ENCODE measurements at places on chromosomes 2 and 18.

DNA sequence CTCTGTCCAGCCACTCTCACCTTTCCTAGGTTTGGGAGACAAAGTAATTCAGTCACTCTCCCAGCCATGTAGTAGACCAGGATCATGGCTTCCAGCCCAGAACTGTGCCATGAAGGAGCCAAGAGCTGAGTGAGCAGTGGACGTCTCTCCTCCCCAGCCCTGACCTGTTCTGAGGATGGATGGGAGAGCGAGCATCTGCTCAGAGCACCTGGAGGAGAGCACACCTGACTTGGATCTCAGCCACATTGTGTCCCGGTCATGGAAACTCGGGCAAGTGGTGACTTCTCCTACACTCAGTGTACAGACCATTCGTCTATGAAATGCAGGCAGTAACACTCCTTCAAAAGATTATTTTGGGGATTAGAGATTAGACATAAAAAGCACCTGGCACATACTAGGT is 299.7 kb downstream of the TNS1 start:
- ATAC-seq, result no peak

- ATAC-seq, result no peak
Observed at GRCh38 chr2:173349287-173349686, 5.4 kb upstream of the CDCA7 start.

GRCh38 chr2:145324748-145325147 is 804.8 kb upstream of the ZEB2 start:
- no peak for ATAC-seq

DNA sequence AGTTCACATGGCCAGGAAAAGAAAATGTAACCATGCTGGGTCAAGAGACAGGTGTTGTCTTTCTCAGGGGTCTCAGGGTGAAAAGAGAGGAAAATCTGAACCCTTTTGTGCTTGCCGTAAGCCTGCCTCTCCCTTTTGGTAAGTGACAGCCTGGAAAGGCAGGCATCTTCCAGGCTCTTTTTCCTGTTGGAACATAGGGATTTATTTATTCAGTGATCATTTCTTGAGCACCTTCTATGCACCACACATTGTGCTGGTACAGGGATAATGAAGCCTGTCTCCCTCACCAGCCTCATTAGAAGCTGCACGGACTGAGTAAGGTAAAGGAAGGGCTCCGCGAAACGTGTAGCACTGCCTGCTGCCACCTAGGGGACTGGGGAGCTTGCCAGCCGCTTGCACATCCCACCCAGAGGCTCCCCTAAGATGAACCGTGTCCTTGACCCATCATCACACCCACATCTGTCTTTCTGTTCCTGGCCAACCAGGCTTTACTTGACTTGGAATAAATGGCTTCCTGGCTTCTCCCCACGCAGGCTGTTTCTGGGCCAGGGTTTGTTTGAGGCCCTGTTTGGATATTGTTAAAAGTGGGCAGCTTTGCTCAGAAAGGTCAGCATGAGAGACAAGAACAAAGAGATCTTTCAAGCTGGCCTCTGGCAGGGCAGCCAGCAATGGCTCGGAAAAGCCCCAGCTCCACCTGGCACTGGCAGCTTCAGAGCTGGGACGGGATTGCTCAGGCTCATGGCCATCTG is 73.3 kb upstream of the MCFD2 start:
- peak; percentile 36 for ATAC-seq

DNA sequence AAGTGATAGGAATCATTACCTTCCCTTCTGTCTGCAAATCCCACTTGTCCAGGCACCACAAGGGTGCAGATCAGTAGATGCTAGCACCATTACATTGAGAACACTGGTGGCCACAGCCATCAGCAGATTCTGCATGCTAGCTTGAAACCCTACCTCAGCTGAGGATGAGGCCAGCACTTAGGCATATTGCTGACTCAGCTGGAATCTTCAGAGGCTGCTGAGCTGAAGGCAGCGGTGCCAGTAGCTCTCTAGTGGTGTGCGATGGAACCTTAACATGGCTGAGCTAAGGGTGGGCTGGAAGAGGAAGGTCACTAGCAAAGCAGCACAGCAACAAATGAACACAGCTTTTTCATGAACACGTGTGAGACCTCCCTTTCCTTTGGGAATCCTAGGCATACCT is 19.0 kb upstream of the CPO start:
- ATAC-seq, result peak; percentile 32

DNA sequence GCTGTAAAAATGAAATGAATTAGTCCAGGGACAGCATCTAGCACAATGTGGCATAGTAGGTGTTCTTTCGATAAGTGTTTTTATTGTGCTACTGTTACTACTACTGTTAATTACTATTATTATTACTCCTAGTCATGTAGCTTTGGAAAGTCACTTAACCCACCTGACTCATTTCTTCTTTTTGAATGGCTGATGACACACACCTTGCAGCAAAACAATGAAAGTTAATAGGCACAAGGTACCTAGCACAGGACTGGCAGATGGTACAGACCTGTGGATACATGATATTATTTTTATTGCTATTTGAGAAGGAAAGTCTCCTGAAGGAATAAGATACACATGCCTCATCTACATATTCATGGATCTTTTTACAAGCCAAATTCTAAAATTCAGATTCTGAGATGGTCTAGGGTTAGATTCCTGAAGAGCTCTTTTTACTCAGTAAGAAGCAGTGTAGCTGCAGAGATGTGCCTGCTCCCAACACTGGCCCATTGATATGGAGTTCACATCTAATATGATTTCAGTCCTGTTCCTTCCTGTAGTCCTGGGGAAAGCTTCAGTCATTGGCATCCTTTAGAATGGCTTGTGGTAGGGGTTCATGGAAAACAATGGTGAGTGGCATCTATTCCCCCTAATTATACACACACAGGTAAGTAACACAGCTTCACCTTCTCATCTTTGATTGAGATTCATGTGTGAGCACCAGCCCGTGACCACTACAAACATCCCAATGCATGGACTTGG is 7.9 kb upstream of the ERMN start:
- no peak for ATAC-seq

DNA sequence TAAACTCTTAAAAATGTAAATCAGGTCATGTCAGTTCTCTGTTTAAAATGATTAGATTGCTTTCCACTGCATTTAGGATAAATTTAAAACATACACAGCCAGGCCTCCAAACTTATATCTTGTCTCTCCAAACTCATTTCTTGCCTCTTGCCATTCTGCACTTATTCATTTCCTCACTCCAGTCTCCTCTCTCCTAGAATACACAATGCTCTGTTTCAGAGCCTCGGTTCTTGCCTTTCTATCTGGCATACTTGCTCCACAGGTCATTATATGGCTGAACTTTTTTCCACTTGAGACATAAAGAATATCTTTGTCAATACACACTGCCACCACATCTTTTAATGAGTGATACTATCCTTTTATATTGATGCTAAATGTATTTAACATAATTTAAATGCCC is 10.5 kb upstream of the UGP2 start:
- no peak for ATAC-seq

DNA sequence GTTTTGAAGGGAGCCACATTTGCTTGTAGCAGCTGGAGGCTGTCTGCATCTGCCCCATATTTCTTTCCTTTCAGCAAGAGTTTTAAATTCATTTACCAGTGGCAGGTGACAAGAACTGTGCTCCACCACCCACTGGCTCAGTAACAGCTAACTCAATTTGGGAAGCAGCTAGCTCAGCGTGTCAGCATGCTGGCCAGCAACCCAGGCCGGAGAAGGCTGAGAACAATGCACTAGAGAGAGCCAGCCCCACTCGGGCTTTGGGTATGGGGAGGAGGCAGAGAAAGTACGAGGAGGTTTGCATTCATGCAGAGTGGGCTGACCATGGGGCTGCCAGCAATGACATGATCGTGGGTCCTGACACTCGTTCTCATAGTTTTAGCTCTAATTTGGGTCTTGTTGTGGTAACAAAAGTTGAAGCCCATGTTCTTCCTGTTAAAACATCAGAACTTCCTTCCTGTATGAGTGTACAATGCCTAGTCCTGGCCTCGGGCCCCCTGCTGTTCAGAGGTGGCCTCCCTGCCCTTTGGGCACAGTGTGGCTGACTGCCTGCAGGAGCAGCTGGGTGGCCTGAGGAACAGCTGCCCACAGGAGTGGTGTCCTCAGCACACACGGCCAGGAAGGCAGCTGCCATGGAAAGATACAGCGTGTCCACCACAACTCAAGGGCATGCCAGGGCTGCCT is 23.0 kb downstream of the CDC42EP3 start:
- peak; percentile 18 for ATAC-seq

DNA sequence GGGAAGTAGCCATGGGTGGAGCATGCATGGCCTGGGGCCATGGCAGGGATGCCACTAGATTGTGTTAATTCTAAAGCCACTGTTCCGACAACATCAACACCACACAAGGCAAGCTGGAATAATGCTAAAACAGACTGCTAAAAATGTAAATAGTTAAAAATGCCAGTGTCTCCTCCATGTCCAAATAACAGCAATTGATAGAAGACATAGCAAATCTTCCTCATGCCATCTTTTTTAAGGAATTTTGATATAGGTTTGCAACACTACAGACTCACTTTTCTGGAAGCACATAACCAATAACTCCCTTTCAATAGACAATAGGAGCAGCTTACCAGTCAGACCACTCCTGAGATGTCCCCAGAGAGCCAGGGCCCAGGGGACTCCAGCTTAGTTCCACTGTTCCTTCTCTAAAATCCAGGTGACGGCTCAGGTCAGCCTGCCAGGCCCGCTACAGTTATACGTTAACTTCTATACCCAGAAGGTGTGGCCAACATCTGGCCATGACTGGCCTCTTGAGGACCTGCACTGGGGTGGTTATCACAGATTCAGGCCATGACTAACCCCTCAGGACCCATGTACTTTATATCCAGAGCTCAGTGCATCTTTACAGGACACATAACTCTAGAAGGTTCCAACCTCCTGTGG is 20.3 kb downstream of the TUBB6 start:
- ATAC-seq, result no peak

GRCh38 chr2:147416099-147416498 is 428.7 kb upstream of the ACVR2A start:
- no peak for ATAC-seq

All from motor neuron (in vitro differentiated cells).